NCI-H1417 (cell line): ENCODE measurements at places on chromosomes 6 and 20.

DNA sequence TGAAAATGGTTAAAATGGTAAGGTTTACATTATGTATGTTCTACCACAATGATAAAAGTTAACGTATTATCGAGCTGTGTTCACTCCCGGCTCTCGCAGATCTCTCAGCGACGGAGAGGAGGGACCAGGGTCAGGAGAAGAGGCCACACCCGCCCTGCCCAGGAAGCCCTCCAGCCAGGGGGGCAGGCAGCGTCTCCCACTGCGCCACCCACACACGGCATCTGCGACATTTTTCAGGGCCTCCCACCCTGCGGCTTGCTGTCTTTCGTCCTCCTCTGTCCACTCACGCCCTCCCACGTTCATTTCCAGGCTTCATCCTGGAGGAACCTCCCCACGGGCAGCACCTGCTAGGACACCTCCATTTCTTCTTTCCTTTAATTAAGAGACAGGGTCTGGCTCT, 43.3 kb downstream of the ZBTB46 start:
- no peak for DNase-seq

DNA sequence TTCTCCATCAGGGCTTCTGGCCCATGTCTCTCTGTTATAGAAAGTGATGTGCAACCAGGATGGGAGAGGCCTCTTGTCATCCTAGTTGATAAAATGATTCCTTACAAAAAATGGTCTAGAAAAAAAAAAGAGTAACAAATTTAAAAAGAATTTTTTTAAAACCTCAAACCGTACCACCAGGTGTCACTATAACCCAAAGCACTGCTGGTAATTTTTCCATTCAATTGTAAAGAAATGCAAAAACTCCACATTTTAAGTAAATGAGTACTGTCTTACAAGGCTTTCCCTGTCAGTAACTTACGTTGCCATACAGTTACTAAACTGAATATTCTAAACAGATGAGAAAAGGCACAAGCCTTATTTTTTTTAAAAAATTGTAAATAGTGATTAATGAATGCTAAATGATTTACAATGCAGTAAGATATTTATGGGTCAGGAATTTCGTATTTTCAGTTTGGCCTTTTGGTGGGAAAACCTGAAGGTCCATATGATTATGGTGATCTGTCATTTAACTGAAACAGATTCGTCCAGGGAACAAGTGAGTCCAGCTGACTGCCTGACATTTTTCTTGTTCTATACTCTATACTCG, 95.4 kb downstream of the OGFRL1 start:
- peak; percentile 2 for DNase-seq

- DNase-seq: no peak
Observed at GRCh38 chr6:34157236-34157830, 11.4 kb upstream of the GRM4 start.

GRCh38 chr20:20089018-20089417, 36.7 kb downstream of the CFAP61 start:
- DNase-seq: no peak

DNA sequence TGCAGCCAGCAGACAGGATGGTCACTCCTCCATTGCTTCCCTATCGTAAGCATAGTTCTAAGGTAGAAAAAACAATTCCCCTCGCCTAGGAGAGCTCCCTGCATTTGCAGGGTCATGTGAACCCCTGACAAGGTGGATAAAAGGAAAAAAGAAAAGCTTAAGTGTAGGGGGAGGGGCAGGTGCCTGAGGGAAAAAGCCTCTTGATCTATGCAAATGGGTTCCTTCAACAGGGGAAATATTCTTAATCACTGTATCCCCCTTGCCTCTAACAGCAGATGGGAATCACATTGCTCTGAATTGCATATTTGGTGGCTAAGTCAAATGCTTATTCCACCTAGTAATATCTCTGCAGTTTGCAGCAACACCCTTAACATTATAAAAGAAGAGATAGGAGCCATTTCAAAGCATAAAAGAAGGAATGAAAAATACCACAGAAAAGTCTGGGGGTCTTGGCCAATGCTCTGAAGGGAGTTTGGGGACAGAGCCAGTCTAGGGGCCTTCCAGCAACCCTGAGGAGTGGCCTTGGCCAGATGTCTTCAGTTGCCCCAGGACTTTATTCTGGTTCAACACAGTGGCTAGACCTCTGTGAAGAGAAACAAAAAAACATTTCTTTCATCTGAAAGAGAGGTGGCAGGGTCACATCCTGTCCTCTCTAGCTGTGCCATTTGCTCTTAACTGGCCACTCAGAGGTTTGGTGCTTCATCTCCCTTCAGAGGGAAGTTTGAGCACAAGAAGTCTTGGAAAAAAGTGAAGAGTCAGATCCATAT, 660.4 kb upstream of the GJE1 start:
- DNase-seq: no peak
